Left ventricle myocardium inferior (tissue), 1 donor: ENCODE measurements at places on chromosomes 3 and 15. TPM values are rescaled to one million over a fixed set of nuclear protein-coding genes. Genes with fewer than 3 reads are reported as not detected.

GRCh38 chr3:181564222-181564621 is 147.5 kb upstream of the SOX2 start:
- no peak for DNase-seq

P2RY14 gene
- total RNA-seq: 2.9 TPM

GRCh38 chr3:127482216-127483004 is 108.1 kb downstream of the TPRA1 start:
- no peak for DNase-seq

PARP15 gene
- 0.80 TPM for total RNA-seq

IL5RA gene
- total RNA-seq: not detected

FBXO40 gene
- 245 TPM for total RNA-seq

GRCh38 chr3:130341882-130342281 is 3.6 kb upstream of the COL6A5 start:
- DNase-seq: no peak

GORASP1 gene
- total RNA-seq: 54.0 TPM

GRCh38 chr3:143548861-143549497 is 299.3 kb downstream of the SLC9A9 start:
- no peak for DNase-seq

FYCO1 gene
- 121 TPM for total RNA-seq

DNA sequence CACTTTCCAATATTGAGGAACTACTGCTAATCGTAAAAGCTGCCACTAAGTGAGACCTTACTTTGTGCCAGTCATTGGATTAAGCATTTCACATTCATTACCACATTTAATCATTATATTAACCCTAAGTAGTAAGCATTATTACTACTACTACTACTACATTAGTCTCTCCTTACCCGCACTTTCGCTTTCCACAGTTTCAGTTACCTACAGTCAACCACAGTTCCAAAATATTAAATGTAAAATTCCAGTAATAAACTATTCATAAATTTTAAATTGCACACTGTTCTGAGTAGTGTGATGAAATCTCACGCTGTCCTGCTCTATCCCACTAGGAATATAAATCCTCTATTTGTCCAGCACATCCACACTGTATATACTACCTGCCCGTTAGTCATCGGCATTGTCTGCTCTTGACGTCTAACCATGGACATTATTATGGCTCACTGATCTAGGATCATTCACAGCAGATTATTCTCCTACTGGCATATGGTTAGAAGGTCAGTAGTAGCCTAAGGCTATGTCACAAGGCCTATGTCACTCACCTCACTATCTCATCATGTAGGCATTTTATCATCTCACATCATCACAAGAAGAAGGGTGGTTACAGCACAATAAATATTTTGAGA is 121.1 kb downstream of the GSK3B start:
- DNase-seq: no peak

TRIM71 gene
- total RNA-seq: not detected

LHFPL4 gene
- total RNA-seq: not detected

DNA sequence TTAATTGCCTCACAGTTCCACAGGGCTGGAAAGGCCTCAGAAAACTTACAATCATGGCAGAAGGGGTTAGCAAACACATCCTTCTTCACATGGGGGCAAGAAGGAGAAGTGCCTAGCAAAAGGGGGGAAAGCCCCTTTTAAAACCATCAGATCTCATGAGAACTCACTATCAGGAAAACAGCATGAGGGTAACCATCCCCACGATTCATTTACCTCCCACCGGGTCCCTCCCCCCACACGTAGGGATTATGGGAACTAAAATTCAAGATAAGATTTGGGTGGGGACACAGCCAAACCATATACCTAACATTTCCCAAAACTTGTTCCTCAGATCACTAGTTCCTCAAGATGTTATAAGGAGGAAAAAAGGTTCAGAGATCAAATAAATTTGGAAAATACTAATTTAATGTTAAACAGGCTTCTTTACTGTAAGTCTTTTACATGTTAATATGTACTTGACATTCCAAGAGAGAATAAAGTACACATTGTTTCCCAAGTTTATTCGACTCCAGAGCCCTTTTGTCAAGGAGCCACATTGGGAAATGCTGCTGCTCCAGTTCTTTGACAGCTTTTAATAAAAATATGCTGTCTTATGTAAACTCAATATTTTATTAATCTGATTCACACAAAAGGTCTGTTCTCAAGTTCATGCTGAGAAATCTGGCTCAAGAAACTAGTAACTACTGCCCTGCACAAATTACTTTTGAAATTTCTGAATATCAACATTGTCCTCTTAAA is 17.8 kb downstream of the HERC1 start:
- DNase-seq: no peak

NMNAT3 gene
- 10.7 TPM for total RNA-seq

DNA sequence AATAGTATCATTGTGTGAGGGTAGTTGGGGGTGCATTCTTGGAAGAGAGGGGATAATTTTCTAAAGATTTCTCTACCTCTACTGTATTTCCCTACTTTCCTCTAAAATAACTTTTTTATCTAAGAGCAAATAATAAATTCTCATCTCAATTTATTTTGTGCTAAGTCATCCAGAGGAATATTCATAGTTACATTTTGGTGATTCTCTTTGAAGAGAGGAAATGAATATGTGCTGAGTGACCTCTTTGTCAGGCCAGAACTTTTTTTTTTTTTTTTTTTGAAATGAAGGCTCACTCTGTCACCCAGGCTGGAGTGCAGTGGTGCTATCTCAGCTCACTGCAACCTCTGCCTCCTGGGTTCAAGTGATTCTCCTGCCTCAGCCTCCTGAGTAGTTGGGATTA is 15.1 kb upstream of the CCDC80 start:
- DNase-seq: no peak

DNA sequence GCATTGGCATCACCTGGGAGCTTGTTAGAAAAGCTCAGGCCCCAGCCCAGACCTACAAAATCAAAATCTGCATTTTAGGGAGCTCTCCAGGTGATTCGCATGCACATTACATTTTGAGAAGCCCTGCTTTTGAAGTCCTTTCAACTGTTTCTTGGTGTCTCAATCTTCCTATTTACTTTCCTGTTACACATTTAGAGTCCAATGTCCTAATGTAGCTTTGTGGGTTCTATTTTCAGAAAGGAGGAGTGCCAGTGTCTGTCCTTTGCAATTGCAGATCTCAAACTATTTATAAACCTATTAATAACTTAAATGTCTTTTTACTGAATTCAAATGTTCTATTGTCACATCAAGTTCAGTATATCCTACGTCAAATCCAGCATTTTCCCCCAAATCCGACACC is 27.8 kb upstream of the MYRIP start:
- no peak for DNase-seq
